ENCODE measurements at places on chromosomes 3 and 15.

DNA sequence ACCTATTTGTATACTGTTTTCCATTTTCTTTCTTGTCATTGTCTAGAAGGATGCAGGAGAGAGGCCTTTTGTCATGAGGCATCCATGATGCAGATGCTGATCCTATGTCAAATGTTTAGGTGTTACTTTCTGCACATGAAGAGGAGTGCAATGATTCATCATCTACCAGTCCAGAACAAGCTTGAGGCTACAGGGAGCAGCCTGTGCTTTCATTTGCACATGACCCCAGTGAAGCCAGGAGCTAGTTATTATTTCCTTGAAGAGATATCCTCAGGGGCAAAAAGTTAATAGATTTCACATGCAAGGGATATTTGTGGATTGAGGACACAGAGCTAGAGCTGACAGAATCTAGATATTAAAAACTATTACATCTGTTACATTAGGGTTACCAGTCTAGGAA, 204.4 kb upstream of the TGFBR2 start:
- no peak for DNase-seq

- DNase-seq: no peak
Observed at GRCh38 chr15:101168463-101168824, 83.4 kb downstream of the CHSY1 start.

DNA sequence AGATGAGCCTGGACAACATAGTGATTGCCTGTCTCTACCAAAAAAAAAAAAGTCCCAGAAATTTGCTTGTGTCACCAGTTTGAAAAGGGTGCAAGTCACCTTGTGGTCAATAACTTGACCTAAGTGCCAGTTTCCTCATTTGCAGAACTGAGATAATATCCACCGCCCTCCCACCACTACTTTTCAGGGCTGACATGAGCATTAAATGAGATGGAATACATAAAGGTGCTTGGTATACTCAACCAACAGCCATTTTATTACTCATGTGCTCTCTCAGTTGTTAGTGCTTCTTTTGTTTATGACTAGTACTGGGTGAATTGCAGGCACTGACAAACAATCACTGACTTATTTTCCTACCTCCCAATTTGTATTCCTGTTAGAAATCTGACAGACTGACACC, 340.5 kb upstream of the SATB1 start:
- no peak for DNase-seq

GRCh38 chr15:74519311-74519710, 21.7 kb upstream of the ARID3B start:
- DNase-seq: no peak

DNA sequence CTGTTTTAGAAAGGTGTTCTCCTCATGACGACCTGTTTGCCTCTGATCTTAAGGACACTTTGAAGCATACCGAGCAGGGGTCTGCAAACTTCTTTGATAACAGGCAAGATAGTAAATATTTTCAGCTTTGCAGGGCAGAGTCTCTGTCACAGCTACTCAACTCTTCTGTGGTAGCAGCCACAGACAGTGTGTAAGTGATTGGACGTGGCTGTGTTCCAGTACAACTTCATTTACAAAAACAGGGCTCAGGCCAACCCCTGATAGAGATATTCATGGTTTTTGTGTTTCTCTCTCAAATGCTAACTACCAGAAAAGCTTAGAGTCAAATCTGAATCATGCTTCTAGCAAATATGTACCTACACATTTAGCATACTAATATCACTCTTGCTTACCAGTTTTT, 51.5 kb downstream of the TGFBR2 start:
- DNase-seq: no peak

- no peak for DNase-seq
Observed at GRCh38 chr15:89211678-89212170, 9.7 kb downstream of the RLBP1 start.

DNA sequence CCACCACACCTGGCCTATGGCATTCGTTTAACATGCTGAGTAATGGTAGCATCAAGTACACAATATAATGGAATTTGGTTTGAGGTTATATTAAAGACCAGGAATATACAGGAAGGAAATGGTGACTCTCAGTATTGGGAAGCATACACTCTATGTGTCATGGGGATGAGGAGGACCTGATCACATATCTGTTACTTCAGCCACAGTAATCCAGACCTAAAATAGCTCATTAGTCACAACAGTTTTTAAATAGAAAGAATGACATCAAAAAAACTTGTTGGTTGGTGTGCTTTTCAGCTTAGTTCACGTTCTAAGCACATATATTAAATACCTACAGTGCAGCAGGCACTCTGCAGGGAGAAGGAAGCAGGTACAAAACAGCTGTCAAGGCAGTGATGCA, 52.5 kb upstream of the ATP2C1 start:
- DNase-seq: no peak

- DNase-seq: no peak
Observed at GRCh38 chr3:58085616-58086015, 77.4 kb downstream of the FLNB start.

GRCh38 chr3:74844428-74844827, 230.0 kb upstream of the CNTN3 start:
- DNase-seq: no peak

DNA sequence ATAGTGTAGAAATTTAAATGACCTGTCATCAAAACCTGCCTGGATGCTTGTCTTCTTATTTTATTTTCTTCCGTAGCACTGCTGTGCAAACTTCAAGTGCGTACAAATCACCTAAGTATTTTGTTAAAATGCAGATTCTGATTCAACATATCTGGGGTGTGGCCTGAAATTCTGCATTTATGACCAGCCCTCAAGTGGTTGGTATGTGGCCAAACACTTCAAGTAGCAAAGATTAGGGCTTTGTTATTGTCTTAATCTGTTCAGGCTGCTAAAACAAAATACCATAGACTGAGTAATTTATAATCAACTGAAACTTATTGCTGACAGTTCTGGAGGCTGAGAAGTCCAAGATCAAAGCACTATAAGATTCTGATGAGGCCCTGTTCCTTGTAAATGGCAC, 97.6 kb upstream of the LRRC3B start:
- DNase-seq: no peak

- DNase-seq: no peak
Observed at GRCh38 chr3:113297841-113298240, 86.5 kb downstream of the BOC start.

GRCh38 chr3:172582712-172583111, 59.5 kb upstream of the TNFSF10 start:
- no peak for DNase-seq

GRCh38 chr3:149375501-149376196, 1.8 kb downstream of the TM4SF1 start:
- no peak for DNase-seq

DNA sequence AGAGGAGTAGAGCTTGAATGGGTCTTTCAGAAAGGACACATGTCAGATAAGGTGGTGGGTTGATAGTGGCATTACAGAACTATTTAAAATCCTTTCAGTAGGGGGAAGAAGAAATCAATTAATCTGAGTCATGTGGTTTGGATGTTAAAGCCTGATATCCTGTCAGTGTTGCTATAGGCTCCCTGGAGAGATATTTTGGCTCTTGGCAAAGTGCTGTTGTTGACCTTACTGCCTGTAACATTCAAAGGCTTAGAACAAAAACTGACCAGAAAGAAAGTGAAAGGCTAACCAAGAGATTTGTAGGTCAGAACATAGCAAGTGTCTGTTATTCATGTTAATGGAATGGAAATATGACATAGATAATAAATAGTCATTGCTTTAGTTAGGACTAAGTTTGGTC, 552.9 kb downstream of the DIPK2A start:
- DNase-seq: no peak

DNA sequence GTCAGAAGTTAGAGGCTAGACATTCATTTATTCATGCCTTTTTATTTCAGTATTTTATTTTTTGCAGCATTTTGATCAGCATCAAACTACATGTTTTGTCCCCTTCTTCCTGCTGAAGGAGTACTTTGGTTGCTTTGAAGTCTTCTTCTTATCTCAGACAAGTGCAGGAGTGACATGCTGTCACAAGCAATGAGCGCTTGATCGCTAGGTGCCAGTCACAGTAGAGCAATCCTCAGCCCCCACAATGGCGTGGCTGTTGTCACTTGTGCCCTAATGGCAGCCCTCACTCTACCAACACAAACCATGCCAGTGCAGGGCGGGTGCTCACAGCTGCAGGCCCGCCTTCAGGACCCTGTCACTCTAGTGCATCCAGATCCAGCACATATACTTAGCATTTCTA, 184.6 kb upstream of the FEZF2 start:
- DNase-seq: no peak

DNA sequence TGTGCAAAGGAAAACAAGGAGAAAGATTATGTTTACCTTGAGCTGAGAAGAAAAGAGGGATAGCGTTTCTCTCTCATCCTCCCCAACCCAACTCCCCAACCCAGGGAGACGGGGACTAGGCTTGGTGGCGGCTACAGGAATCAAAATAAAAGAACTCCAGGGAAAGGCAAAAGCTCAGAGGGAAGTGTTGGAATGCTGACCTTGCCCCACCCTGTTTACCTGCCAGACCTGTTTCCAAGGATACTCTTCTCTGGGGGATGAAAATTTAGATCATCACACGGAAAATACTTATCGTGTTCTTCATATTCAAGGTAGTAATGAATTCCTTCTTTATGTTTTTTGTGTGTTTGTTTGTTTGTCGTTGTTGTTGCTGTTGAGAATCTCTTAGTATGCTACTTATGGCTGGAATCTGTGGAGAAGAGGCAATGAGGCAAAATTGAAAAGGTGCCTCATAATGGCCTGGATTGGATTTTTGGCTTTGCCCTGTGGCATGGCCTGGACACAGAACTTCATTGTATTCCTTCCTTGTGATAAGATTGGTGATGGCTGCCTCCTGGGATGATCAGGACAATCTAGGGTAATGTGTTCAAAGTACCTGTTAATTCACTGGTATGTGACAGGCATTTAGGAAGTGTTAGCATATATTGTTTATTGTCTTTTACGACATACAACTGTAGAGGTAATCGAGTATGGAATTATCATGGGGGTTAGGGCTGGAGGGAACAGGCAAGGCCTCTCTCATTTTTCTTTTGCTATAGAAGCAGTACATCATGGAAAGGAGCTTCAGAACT, 11.1 kb upstream of the TPRG1 start:
- no peak for DNase-seq

GRCh38 chr15:38667890-38668850, 103.6 kb upstream of the RASGRP1 start:
- DNase-seq: no peak

- DNase-seq: no peak
Observed at GRCh38 chr3:183634707-183635106, 716 bp upstream of the KLHL24 start.

GRCh38 chr15:36815786-36816185, 236.4 kb downstream of the CDIN1 start:
- no peak for DNase-seq

DNA sequence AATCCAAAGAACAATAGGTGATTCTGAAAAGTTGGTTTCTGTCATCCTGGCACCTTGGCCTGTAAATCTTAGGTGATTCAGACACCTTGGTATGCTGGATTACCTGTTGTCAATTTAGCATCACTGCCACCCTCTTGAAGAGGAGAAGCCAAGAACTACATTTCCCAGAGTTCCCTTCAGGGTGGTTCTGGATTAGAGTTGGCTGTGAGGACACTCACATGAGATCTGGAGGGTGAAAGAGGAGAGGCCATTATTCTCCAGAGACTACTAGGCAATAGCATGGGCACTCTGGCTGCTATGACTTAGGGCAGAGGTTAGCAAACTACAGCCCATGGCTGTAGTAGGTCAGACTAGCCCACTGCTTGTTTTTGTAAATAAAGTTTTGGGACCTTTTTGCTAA, 41.7 kb upstream of the CORO2B start:
- DNase-seq: no peak

GRCh38 chr3:69865925-69866679, 126.8 kb downstream of the MITF start:
- DNase-seq: no peak

- DNase-seq: no peak
Observed at GRCh38 chr3:38115645-38116427, 21.1 kb downstream of the ACAA1 start.

GRCh38 chr3:56796202-56796601, 5.5 kb downstream of the ARHGEF3 start:
- DNase-seq: no peak

- no peak for DNase-seq
Observed at GRCh38 chr15:101578443-101578894, 73.7 kb downstream of the TM2D3 start.

- no peak for DNase-seq
Observed at GRCh38 chr3:147405231-147406027, 914 bp downstream of the ZIC4 start.

DNA sequence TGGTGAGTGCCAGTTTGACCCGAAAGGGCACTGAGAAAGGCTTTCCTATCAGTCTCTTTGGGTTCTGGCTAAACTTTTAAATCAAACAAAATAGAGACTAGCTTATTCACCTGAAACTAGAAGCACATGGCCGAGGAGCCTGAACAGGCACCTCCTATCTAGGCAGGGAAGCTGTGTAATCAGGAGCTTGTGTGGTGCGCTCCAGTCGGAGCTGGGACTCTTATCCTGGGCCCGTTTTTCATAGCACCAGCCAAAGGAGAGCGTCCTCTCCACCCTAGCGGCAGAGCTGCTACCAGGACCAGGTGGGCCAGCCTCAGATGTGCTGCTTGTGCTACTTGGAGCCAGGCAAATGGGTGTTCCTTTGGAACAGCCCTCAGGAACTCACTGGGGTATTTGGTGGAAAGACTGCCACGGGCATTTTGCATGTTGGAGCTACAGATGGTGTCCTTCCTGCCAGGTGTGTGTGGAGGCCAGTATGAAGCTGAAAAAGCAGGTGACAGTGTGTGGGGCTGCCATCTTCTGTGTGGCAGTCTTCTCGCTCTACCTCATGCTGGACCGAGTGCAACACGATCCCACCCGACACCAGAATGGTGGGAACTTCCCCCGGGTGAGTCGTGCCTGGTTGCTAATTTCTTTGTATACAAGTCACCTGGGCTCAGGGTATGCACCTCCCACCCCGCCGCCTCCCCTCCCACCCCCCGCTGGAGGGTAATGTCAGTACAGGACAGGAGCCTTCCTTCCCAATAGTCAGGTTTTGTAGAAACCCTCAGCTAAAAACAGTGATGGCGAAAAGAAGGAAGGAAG, 833 bp downstream of the MAN2A2 start:
- no peak for DNase-seq

GRCh38 chr3:120093119-120093910, 932 bp downstream of the GSK3B start:
- peak; percentile 24 for DNase-seq

GRCh38 chr3:87175732-87176131, 51.4 kb upstream of the CHMP2B start:
- no peak for DNase-seq

DNA sequence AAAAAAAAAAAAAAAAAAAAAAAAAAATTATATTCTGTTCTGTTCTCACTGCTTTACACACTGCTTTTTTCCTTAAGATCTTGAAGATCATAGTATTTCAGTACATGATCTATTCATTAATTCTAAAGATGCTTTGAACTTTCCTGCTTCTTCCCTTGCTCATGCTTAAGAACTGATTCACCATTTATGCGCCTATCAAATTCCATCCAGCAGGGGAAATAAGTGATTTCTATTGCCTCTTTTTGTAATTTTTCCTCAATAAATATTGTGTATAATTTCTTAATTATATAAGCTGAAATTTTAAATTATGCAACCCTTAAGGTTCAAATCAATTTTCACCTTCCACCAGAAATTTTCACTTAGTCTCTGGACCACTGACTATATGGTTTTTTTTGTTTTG, 10.6 kb downstream of the DENND6A start:
- no peak for DNase-seq

GRCh38 chr3:194967151-194968117, 281.8 kb downstream of the FAM43A start:
- no peak for DNase-seq

Data from activated naive CD4-positive, alpha-beta T cell treated with anti-CD3 and anti-CD28 coated beads, Interleukin-2, amount 50 U/mL, for 16 hours (primary cell).